ENCODE measurements at places on chromosomes 13 and 19.

DNA sequence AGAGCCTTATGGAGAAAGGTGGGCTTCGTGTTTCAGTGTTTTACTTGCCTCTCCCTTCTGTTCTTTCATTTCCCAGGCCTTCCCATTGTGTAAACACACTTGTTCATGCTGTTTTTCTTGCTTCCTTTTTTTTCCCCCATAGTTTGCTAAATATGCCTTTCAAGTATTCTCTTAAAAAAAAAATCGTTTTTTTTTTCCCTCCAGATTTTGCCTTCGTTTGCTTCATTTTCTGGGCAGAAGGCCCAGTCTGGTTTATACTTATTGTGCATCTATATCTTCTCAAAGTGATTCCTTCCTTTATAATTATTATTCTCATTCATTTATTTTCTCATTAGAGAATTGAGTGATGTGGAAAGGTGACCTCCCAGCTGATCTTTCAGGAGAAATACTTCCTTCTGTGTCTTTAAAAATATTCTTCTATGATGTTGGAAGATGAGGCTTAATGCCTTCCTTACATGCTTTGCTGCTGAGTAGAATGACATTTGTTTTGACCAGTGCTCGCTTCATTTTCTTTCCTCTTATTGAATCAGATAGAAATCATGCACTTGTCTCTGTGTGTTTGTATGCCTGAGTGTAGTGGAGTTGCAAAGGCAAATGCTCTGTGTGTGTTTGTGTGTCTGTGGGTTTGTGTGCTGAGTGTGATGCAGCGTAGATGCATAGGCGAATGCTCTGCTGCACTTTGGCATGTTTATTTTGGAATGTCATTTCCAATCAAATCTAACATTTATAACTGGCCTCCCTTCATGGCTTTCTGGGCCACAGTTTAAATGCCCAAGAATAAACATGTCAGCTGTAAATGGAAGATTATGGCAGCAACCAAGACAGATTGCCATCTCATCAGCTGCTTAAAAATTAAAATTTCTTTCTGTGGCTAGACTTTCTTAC, 591.4 kb downstream of the FGF9 start:
- no peak for DNase-seq

DNA sequence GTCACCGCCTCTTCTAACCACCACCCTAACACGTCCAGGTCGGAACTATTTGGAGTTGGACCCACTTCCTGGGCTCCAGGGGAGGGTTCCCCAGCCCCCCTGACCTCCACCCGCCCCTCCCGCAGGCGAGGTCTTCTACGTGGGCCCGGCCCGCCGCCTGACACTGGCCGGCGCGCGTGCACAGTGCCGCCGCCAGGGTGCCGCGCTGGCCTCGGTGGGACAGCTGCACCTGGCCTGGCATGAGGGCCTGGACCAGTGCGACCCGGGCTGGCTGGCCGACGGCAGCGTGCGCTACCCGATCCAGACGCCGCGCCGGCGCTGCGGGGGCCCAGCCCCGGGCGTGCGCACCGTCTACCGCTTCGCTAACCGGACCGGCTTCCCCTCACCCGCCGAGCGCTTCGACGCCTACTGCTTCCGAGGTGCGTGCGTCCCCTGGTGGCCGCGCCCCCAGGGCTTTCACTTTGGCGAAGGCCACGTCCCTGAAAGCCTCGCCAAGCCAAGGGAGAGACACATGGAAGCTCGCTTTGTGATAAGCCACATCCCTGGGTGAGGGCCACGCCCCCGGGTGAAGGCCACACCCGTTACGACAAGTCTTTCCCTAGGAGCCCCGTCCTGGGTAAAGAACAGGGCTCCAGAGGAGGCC, 13.2 kb downstream of the NCAN start:
- DNase-seq, result peak; percentile 90

DNA sequence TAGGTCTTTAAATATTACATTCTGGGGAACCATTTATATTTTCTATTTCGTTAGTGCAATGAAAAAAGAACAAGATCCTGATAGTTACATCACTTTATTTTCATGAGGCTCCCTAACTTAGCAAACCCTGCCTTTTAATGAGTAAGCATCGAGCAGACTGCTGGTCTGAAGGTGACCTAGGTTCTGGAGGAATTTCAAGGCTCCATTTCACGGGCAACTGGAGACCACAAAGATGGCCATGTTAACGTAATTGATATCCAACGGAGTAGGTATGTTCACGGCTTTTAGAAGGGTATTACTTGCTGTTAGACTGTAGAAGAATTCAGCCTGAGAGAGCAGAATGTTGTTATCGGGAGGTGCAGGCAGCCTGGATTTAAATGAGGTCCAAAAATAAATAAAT, 1597.6 kb downstream of the EFNB2 start:
- DNase-seq, result no peak

DNA sequence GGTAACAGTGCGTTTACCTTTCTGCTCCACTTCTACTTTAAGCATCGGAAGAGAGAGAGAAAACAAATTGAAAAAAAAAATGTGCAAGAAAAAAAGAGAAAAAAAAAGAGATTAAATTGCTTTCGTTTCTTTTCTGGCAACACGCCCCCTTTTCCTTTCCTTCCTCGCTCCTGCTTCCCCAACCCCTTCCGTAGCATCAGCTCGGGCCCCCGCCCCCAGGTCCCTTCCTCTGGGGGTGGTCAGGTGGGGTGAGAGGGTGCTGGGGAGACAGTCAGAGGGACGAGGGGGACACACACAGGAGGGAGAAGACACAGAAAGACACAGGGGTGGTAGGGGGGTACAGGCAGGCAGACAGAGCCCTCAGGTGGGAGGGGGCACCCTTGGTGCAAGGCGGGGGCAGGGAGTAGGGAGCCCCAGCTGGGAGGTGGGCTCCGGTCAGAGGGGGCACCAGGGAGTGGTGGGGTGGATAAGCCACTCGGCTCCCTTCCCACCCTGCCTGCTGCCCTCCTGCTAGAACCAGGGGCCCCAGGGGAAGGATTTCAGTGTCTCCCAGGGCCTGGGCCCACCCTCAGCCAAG, 30.7 kb upstream of the ASF1B start:
- no peak for DNase-seq

GRCh38 chr19:53864308-53864836, 3.3 kb upstream of the MYADM start:
- DNase-seq, result no peak

DNA sequence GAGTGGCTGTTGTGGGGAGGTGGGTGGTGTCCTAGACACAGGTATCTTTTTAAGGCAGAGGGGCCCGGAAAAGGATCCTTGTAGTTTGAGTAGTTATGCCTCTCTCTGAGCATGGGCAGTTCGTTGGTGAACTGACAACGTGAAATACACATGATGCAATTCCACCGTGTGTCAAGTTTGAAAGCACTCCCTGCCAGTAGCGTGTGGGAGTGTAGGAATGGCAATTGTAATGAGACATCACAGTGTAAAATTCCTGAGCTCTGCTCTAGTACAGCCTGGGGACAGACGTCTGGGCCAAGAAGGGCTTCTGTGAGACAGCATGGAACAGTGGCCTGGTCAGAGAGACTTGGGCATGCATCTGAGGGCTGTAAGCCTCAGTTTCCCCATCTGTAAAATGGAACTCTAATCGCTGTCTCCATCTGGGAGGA, 10.4 kb upstream of the ASF1B start:
- no peak for DNase-seq

GRCh38 chr13:31775686-31776085, 36.4 kb downstream of the RXFP2 start:
- no peak for DNase-seq

DNA sequence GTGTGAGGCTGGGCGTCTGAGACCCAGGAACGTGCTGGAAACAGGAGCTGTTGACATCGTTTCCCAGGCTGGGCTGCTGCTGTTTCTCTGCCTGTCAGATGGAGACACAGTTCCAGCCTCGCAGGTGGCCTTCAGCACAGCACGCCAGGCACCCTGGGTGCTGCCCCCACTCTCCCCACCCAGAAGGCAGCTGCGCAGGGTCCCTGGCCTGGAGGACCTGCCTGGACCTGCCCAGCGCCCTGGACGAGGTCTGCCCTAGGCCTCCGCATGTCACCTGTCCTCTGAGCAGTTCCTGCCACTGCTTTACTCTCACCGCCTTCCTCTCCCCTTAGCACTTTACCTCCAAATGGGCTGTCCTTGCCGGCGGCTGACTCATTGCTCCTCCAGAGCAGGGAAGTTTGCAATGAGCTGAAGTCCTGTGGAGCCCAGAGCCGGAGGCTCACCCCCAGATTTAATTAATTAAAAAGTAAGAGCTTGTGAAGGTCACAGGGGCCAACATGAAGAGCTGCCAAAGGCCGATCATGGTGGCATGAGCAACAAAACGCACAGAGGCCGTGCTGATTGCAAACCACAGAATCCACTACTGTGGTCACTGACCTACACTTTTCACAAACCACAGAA, 32.2 kb downstream of the C13orf46 start:
- DNase-seq, result no peak

- peak; percentile 41 for DNase-seq
Measured at GRCh38 chr13:30053939-30054338, 203.5 kb upstream of the UBL3 start.

- DNase-seq, result no peak
Measured at GRCh38 chr13:27276188-27276587, 5.6 kb downstream of the RASL11A start.
